ENCODE measurements at places on chromosomes 7 and 10.

GRCh38 chr10:27513451-27514191 is 9.5 kb downstream of the RAB18 start:
- no peak for DNase-seq

DNA sequence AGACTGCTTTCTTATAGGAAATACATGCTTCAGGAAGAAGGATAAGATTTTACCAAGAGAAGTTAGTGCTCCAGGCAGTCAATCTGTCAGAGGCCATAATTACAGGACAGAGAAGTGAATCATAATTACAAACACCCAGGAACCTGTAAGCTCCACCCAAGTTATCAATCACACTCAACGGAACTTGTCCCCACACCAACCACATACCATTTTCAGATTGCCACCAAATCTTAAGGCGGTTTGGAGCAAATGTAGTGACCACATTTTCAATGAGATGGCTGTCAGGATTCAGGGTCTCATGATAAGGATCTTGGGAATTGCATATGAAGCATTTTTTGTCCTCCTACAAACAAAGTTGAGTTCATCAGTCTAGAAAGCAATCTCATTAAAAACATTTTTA is 4.8 kb downstream of the LAMB1 start:
- DNase-seq: peak; percentile 91

GRCh38 chr7:47671358-47671757 is 89.4 kb upstream of the TNS3 start:
- DNase-seq: no peak

- peak; percentile 40 for DNase-seq
These were observed 5.2 kb downstream of the ADCY1 start for GRCh38 chr7:45579391-45579801.

DNA sequence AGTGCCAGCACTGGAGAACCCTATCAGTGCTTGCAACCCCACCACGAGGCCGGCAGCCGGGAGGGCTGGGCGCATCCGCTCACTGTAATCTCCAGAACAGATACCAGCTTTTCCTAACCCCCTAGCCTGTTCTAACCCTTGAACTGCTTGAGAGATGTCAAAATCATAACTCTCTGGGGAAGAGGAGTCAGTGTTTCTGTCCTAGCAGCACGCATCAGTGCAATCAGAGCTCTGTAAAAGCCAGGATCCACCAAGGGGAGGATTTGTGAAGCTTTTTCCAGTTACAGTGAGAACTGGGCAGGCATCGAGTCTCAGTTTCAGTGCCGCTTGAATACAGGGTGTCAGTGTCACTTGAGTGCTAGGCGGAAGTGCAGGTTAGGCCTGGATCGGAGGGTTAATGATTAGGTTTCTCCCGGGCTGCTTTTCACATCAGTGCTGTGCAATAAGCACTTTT is 104.5 kb upstream of the INSYN2A start:
- DNase-seq: no peak

DNA sequence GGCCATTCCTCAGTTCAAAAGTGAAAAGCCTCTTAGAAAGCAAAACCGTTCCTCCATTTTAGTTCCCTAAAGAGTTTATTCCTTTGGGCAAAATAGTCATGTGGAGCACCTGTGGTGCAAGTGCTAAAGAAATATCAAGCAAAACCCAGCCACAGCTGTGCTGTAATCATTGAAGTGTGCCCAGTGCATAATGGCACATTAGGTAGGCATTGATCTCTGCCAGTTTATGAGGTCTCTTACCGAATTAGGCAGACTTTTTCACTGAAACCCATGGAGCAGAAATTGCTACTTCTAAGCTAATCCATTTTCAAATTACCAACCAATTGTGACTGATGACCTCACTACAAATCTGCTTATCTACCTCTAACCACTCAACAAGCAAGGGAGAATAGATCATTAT is 97.2 kb upstream of the SEMA3A start:
- DNase-seq: peak; percentile 99

GRCh38 chr7:102935450-102936115 is 22.8 kb downstream of the LRRC17 start:
- no peak for DNase-seq

- peak; percentile 18 for DNase-seq
These were observed 107.9 kb upstream of the FEZF1 start for GRCh38 chr7:122412441-122412840.

DNA sequence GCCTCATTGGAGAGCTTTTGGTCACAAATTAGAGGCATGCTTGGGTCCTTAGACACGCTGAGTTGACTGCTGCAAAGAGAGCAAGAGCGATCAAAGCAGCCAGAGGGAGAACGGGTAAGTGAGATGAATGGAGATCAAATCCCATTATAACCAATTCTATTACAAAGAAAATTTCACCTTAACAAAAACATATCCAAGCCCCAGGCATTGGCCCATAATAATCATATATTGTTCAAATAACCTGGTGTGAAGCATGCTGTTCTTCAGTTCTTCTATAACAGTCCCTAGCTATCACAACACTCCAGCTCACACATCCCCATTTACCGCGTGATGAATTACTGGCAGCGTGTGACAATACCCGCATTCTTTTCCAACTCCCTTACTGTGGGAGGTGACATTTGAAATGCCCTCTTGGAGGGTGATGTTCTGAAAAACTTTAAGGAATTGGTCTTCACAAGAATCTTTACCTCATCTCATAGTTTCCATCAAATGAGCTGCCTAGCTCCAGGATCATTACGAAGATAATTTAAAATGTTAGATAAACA is 156.1 kb upstream of the PLXNA4 start:
- peak; percentile 67 for DNase-seq

GRCh38 chr7:100120733-100121036 is 1.3 kb downstream of the CNPY4 start:
- no peak for DNase-seq

DNA sequence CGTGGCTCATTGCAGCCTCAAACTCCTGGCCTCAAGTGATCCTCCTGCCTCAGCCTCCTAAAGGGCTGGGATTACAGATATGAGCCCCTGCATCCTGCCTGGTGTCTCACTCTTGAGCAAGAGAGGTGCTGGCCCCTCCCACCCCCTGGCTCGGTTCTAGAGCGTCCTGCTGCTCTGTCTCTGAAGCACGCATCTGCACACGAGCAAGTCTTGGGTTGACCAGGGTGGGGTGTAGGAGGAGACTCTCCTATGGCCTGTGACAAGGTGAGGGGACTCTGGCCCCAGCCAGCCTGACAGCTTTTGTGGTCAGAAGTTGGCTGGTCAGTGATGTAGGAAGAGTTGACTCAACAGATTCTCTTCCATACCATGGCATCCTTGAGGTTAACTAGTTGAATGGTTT is 110.7 kb upstream of the CARD11 start:
- no peak for DNase-seq

DNA sequence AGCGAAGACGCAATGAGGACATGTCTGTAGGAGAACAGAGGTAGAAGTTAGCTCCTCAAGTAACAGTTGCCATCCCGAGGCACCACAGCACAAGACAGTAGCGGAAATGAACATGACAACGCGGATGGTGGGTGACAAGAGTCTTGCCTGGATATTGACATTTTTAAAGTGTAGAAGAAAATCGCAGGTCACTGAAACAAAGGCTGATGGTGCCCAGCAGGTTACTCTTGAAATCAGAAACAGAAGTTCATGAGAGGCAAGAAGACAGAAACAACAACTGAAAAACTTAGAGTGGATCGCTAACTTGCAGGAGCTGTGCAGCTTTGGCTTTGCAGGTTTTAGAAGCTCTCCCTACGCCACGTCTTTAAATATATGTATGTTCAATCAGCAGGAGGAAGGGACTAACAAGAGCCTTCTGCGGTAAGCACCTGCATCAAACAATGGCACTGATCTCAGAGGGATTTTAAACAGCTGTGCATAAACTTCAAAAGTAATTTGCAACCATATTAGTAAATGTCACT is 1.8 kb downstream of the PRKCQ start:
- no peak for DNase-seq

DNA sequence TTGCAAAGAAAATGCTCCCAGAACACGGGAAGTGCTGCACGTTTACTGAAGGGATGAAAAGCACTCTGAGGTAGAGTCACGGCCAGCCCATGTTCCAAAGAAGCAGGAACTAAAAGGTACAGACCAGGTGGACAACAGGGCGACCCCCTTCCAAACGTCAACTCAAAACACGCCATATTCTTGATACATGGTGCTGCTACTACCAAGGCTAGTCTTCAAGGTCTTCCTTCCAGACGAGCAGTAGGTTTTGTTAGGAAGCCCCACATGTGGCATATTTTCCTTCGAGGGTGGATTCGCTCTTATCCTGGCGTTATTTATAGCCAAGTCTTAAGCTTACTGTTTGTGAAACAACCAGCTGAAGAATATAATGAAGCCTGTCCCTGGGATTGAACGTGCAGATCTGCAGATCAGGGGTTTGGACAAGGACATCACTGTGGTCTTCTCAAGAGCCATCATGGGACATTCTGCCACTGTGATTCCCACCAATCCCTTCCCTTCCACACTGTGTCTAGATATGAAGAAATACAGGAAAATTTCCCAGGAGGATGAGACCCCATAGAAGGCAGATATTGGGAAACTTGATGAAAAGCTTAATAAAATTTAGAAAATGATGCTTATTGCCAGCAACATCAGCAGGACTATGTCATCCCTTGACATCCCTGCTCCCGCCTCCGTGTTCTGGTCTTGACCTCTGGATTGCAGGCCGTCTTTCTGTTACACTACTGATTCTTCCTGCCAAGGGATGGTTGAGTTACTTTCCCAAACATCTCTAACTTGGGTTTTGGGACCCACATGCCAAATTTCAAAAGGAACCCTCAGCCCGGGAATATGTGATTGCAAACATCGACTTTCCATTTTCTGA is 734.4 kb downstream of the PARD3 start:
- DNase-seq: no peak

- peak; percentile 72 for DNase-seq
These were observed at the start of gene PRKAR1B for GRCh38 chr7:727104-727805. PRKAR1B (minus strand) TSS chr7:727281; CDS start chr7:711505, 15,776 bp downstream.

DNA sequence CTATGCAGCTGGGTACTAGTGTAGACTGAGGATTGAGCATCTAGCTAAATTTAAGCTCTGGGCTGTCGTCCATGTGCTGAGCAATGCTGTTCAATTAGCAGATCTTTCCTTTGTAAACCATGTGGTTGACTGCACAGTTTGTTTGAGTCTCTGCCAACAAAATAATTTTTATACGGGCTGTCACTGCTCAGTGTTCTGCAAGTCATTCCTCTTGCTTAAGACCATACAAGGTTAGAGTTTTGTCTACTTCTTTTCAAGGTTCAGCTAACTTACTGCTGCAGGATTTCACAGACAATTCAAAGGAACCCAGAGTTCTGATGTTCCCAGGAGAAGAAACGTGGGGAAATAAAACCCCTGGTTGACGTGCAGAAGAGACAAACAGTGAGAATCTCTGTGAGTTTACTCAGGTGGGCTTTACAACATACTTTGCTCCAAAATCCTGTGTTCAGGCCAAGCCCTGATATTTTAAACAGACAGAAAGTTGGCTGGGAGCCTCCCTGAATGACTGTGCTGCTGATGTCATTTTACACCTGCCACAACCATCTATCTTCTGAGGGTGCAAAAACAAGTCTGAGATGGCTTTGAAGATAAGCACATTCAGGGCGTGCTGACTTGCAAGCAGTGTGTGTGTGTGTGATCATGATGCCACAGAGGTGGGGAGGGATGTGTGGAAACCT is 177.1 kb upstream of the SVIL start:
- peak; percentile 20 for DNase-seq

DNA sequence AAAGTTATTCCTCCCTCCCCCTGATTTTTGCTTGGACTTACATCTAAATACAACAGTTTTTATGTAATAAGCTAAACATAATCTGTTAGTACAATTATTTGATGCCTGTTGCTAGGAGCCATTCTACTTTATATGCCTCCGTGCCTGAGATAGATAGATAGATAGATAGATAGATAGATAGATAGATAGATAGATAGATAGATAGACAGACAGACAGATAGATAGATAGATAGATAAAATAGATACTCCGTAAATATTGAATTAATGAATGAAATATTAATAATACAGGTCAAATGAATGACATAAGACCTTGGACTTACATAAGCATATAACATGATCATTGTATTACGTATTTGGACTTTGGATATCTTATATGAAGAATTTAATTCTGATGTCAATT is 23.0 kb downstream of the NET1 start:
- no peak for DNase-seq

DNA sequence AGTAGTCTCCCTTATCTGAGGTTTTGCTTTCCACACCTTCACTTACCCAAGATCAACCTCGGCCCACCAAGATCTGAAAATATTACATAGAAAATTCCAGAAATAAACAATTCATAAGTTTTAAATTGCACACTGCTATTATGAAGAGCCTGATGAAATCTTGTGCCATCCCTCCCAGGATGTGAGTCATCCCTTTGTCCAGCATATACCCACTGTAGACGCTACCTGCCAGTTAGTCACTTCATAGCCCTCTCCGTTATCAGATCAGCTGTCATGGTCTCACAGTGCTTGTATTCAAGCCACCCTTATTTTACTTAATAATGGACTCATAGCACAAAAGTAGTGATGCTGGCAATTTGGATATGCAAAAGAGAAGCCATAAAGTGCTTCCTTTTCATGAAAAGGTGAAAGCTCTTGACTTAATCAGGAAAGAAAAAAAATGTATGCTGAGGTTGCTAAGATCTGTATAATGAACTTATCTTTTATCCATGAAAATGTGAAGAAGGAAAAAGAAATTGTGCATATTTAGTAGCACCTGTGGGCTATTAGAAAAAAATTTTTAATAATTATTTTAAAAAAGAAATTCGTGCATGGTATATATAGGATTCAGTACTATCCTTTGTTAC is 9.8 kb upstream of the MRPS16 start:
- DNase-seq: peak; percentile 18

DNA sequence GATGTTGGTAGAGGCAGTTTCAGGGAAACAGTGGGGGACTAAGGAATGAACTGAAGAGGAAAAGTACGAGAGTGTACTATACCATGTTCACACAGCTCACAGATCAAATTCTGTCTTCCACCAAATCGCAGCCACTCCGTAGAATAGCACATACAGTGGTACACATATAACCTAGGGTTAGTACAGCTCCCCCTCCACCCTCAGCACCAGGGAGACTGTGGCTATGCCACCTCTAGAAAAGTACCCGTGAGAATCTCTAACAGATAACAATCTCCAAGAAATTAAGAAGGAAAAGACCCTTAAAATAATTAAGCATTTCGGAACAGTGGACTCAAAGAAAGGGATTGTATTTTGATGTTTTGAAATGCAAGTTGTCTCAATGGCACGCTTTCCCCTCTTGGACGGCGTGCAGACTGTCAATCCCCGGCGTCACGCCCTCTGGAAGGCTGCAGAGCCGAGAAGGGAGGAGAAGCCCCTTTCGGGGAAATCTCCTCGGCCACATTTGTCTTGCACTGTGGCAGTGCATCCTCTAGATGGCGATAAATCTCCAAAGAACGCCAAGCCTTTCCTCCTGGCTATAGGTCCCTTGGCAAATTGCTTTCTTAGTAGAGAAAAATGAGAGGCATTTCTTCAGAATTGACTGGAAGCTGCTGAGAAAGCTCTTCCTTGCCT is 345.0 kb downstream of the REEP3 start:
- peak; percentile 53 for DNase-seq

- DNase-seq: no peak
These were observed 59.4 kb downstream of the CUZD1 start for GRCh38 chr10:122786269-122786668.

DNA sequence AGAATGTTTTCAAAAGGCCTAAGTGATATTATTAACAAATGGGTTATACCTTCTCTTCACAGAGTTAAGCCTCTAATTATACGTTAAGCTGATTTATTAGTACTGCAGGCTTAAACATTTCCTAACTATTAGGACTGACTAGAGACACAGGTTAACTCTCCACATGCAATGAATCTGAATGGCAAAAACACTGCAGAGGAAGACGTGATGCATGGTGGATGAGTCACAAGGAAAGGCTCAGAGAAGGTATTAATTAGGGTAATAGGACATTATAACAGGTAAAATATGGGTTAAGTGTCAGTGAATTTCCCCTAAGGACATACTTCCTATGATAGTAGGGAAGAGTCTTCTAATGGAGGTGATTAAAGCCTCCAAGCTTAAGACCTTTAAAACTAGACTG is 24.7 kb upstream of the SEM1 start:
- peak; percentile 96 for DNase-seq
